ENCODE measurements at places on chromosomes 5 and 9. TPM values are rescaled to one million over a fixed set of nuclear protein-coding genes. Genes with fewer than 3 reads are reported as not detected.

The FOXD4 gene
- 0.35 TPM for total RNA-seq

The SPATA31C1 gene
- total RNA-seq, result 0.29 TPM

The TMC1 gene
- total RNA-seq, result 0.22 TPM

The SELENOP gene
- total RNA-seq, result 86.9 TPM

The HCN1 gene
- not detected for total RNA-seq

- no peak for DNase-seq
These were observed 5.5 kb downstream of the NEK6 start for GRCh38 chr9:124263213-124263612.

DNA sequence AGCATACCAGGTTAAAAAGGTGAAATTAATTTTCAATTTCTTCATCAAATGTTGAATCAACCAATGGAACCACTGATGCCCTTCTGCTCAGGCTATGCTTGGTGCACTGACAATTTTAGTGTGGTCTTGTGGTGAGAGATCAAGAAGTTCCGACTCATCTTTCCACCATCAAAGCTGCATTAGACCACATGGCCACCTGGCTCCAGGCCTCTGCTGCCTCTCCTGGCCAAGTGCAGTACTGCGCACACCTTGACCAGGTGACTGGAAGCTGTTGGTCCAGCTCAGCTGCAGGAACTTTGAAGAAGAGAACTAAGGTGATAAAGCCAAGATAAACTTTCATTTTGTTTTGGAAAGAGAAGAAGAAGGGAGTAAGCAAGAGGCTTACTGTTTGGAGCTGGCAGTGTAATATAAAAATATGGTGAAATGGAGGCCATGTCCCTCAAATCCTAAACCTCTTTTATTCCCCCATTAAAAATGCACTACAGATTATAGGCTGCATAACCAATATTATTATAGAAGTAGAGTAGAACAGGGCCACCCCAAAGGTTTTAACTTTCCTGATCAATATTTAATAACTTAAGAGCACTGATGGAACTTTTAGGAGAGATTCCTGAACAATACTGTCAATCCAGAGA, 315.5 kb upstream of the C9orf72 start:
- DNase-seq, result no peak

DNA sequence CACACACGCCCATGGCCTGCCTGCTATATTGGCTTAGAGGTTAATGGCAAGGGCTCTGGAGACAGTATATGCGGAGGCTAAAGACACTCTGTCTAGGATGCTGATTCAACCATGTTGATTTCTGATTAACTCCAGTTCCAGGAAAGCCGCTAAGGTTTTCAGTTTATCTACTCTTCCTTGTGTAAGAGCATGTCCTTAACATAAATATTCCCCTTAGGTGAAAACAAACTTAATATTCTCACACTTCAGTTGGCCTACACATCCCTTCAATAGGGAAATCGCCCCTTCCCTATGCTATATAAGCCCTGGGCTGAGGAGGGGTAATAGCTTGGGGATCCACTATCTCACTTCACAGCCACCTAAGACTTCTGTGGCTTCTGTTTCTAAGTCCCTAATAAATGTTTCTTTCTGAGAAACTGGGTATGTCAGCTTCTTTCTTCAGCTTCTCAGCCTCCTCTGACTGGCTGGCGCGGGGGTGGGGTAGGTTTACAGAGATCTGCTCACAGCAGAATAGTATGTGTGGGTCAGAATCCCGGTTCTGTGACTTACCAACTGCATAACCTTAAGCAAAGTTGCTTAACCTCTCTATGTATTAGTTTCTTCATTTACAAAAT, 4.3 kb upstream of the GPX3 start:
- DNase-seq, result no peak

GRCh38 chr9:133587051-133587450, 22.1 kb downstream of the FAM163B start:
- no peak for DNase-seq

- DNase-seq, result no peak
These were observed 741.3 kb upstream of the CTNND2 start for GRCh38 chr5:12645582-12645981.

GRCh38 chr5:54009357-54009756, 301.0 kb downstream of the ARL15 start:
- no peak for DNase-seq

- DNase-seq, result no peak
These were observed 87.0 kb upstream of the MTAP start for GRCh38 chr9:21715408-21715807.

- no peak for DNase-seq
These were observed 1.9 kb downstream of the IRGM start for GRCh38 chr5:150848271-150848670.

DNA sequence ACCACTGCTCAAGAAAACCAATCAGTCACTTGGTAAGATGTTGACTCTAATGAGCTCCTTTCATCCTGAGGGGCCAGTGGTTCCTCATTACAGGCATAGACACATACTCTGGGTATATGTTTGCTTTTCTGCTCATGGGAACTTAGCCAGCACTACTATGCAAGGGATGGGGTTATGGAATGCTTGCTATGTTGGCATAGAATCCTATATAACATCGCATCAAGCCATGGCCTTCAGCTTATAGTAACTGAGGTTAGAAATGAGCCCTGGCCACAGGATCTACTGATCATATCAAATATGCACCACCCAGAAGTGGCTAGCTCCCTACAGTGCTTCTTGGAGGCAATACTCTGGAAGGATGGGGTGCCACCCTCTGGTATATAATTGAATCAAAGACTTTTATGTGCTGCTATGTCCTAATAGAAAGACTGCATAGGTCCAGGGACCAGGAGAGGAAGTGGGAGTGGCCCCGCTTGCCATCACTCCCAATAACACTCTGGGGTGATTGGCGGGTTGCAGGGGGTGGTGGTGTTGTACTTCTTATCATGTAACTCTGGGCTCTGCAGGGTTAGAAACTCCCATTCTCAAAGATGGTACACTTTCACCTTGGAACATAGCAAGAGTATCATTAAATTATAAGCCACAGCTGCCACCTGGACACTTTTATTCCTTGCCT, 70.3 kb downstream of the ZNF366 start:
- DNase-seq, result no peak
